ENCODE measurements at places on chromosomes 7 and 10. TPM values are rescaled to one million over a fixed set of nuclear protein-coding genes. Genes with fewer than 3 reads are reported as not detected.

ANKIB1 gene
- total RNA-seq: 43.0 TPM

DNA sequence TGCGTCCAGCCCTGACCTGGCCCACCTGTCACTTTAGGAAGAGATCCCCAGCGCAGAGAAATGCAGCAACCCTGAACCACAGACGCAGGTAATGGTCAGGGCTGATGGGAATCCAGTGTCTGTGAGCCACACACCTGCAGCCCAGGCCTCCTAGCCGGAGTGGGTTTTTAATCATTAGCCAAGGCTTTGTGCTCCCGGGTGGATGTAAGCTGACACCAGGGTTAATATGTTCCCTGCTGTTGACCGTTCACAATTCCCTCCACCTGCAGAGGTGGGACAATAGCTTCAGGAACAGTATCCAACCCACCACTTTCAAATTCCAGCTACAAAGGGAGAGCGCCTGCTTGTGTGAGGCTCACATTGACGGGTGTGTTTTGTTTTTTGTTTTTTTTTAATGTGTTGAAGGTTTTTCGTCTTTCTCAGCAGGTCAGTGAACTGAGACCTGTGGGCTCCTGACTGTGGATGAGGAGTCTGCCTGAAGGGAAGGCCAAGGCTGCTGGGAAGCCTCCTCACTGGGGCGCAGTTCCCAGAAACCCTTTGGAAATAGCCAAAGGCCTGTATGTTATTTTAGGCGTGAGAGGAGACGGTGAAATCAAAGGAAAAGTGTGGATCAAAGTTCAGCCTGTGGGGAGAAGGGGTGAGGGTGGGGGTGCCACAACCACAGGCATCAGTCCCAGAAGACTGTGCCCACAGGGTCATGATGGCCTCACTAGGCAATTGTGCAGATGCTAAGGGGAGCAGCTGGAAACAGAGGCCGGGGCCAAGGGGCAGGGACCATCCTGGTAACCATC lies 111.1 kb downstream of the TNS3 start:
- DNase-seq: peak; percentile 61

EVX1 gene
- total RNA-seq: not detected

- no peak for DNase-seq
These were observed 39.9 kb upstream of the SPDYE3 start for GRCh38 chr7:100267648-100268047.

GRCh38 chr10:14353291-14353913 lies 22.7 kb upstream of the FRMD4A start:
- no peak for DNase-seq

CLEC5A gene
- not detected for total RNA-seq

DEPP1 gene
- total RNA-seq: 0.67 TPM

ACTL6B gene
- total RNA-seq: 2.1 TPM

- no peak for DNase-seq
These were observed 29.4 kb downstream of the VKORC1L1 start for GRCh38 chr7:65902306-65902705.

PCLO gene
- total RNA-seq: 3.2 TPM

LRIT1 gene
- total RNA-seq: not detected

DNA sequence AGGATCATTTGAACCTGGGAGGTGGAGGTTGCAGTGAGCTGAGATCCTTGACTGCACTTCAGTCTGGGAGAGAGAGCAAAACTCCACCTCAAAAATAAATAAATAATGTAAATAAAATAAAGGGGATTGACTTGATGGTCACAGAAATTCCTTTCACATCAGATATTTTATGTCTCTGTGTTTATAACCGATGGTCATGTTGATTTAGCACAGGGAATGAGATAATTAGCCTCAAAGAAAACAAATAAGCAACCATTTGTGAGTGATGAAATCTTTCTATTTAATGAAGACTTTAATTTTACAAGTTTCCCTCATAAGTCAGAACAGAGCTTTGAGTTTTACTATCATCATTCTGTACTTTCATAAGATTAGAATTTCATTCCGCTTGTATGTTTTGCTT lies 64.8 kb upstream of the NUPR2 start:
- DNase-seq: no peak

GRCh38 chr7:28958980-28959347 lies 834 bp upstream of the TRIL start:
- DNase-seq: no peak

DNA sequence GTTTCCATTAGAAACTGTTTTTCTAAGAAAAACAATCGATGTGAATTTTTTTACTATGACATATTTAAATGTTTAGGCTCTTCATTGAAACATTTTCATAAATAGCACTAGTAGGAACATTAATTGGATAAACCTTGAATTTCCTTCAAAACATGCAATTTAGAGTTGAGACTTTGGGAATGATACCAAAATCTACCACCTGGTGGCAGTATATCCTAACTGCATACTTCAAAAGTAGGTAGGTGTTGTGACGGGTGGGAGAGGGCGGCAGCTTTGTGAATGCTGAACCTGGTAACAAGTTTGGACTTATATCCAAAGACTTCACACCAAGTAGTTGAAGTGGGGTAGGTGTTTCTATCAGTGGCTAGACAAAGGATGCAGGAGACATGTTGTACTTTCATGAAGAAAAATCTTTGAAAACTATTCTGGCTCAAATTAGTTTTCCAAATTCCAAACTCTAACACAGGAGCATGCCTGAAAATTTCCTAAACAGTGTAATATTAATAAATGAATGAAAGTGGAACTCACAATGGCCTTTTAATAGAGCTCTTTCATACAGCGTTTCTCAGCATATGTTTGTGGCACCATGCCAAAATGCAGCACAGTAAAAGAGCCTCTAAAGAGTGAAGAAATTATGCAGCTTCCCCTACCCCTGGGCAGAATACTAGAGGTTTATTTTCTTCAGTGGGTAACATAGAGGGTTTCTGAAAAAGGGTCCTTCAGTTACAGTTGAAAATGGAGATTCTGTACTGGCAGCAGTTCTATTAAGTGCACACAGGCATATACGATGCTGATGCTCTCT lies 201.0 kb upstream of the TPK1 start:
- peak; percentile 21 for DNase-seq

ANKRD22 gene
- total RNA-seq: not detected

All from H1 (cell line).